ENCODE measurements at places on chromosomes 1 and 21.

DNA sequence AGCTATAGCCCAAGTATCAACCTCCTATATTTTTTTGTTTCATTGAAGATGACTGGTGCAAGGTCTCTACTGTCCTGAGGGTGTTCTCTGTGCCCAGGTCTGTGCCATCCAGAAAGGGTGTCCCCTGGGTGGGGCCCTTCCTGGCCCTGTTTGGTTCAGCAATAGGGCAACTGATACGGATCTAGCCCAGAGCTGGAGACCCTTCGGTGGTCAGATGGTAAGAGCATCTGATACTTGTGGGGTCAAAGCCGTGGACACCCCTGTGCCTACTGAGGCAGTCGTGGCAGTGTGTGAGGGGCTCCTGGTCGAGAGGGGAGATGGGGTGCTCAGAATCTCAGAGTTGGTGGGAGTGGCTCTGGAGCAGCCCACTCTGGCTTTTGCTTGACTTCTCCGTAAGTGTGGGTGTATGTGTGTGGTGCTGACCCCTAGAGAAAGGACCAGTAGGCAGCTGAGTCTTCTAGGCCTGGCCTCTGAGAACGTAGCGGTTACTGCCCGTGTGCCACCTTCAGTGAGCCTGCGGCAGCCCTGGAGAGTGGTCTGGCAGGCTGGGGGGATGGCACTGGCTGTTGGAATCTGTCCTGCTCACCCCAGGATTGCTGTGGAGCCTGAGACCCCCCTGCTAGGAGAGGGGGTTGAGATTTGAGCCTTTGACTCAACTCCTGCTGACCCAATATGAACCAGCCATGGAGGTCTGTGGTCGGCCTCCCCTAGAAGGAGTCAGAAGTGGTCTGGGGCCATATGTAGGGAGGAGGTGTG, 2.7 kb downstream of the AMPD2 start:
- DNase-seq: no peak

GRCh38 chr21:36713746-36714145, 14.8 kb downstream of the SIM2 start:
- no peak for DNase-seq

- peak; percentile 14 for DNase-seq
Observed at GRCh38 chr1:111399792-111400610, 27.5 kb downstream of the OVGP1 start.

GRCh38 chr1:157429601-157430240, 122.6 kb downstream of the FCRL5 start:
- no peak for DNase-seq

DNA sequence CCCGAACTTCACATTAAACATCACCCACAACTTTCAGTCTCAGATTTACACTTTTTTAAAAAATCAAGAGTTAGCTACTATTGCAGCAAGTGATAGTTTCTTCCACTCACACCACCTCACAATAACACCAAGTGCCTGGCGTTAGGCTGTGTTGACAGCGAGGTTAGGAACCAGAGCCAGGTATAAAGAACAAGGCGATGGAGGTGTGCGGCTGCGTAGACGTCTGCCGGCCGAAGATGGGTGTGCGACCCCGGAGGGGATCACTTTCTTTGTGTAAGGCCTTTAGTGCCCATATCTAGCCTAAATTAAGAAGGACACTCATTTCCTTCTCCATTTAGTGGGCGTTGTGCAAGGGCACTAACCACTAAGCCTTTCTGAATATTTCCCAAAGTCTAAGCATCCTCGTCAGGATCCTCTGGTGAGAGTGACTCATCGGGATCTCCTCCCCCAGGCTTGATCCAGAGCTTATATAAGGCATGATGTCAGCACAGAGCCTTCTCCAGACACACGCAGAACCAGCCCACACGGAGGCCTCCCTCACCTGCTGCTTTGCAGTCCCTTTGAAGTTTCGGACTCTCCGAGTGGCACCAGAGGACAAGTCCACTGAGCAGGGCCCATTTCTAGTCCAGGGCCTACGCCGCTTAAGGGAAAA, 11.8 kb downstream of the NHLH2 start:
- peak; percentile 77 for DNase-seq

- DNase-seq: no peak
Observed at GRCh38 chr1:223534677-223535076, 130.8 kb downstream of the CAPN8 start.

DNA sequence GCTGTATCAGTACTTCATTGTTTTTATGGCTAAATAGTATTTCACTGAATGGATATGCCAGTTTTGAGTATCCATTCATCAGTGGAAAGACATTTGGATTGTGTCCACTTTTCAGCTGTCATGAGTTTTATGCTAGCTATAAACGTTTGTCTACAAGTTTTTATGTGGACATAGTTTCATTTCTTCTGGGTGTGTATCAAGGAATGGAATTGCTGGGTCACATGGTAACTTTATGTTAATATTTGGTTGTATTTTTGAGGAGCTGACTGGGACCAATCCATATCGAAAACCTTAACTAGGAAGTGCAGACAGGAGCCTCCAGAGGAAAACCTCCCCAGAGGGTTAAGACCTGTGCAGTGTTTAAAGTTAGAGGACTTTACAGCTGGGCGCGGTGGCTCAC, 31.8 kb upstream of the DISC1 start:
- DNase-seq: no peak

DNA sequence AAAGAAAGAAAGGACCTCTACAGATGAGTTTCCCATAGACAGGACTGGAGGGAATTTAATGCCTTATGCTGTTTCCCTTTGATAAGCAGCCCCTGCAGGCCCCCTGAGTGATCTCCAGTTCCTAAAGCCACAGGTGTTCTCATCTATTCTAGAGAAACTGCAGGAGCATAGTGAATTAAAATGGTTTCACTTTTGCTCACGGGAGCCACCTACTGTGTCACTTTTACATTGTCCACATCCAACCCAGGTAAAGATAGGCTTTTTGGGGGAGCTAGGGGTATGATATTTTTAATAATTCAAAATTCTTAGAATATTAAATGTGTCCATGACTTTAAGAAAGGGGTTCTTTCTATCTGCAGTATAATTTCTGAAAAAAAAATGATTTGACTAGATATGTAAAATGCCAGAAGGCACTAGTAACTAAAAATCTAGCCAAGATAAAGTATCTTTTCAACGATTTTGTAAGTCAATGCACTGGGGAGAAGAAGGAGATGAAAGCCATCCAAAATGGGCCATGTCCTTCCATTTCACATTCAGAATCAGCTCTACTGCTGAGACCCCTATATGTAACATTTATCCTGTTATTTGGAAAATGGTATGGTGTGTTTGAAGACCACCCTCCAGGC, 267.3 kb upstream of the DUSP10 start:
- DNase-seq: no peak

All from AG09319 (cell line).